Kidney glomerular epithelial cell (primary cell): ENCODE measurements at places on chromosomes 4 and X.

DNA sequence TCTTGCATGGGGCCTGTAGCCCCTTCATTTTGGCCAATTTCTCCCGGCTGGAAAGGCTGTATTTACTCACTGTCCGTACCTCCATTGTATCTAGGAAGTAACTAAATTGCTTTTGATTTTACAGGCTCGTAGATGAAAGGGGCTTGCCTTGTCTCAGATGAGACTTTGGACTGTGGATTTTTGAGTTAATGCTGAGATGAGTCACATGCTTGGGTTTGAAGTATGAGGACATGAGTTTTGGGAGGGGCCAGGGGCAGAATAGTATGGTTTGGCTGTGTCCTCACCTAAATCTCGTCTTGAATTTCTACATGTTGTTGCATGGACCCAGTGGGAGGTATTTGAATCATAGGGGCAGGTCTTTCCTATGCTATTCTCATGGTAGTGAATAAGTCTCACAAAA lies 407.6 kb upstream of the NDST3 start:
- no peak for DNase-seq

DNA sequence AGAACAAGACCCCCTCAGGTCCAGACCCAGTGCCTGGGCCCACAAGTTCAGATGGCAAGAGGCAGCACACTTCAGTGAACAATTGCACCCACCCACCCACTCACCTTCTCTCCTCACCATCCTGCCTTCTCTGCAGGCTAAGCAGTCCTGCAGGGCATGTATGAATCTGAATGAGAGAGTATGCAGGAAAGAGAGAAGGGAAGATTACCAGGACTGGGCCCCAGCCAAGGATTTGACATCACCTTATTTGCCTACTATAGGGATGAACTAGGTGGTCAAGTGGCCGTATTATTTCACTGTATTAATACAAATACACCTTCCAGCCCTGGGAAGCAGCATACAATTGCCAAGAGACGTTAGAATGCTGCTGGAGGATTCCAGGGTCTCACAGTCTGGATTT lies 2.1 kb upstream of the ZNF141 start:
- no peak for DNase-seq

DNA sequence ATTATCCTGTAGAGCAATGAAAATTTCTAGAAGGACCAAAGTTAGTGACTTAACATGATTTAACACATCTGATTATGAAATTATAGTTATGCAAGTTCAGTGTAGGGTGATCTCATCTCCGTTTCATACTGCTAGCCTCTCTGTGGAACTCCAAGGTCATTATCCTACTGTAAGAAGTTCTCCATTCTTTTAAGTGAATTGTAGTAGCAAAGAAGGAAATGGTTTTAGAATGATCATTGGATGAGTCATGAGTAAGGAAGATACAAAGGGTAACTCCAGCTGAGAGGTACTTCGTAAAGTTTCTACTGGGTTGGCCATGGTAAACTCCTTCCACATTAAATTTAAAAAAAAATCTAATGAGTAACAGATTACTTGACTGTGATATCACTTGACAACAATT lies 215.0 kb upstream of the GIMD1 start:
- peak; percentile 97 for DNase-seq

DNA sequence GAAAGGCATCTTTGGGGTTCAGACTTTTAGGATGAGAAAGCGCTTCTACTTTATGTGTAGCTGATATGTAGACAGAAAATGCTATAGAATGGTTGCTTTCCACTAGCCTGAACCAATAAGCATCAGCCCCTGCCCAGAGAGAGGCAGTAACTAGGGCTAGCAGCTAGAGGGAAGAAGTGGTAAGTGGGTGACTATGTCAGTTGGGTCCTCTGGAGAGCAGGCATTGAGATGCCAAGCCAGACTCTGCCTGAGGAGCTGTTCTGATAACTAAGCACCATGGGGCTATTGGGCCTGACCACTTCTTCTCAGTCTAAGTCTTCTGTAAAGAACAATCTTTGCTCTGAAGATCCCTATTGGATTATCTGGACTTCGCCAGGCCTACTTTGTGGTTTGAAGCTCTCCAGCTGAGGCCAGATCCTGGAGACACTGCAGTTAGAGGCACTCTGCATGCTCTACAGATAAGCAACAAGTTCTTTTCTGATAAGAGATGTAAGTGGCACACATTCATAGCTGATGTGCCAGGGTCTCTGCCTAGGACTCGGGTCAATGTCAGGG lies 146.1 kb downstream of the RBM46 start:
- no peak for DNase-seq

DNA sequence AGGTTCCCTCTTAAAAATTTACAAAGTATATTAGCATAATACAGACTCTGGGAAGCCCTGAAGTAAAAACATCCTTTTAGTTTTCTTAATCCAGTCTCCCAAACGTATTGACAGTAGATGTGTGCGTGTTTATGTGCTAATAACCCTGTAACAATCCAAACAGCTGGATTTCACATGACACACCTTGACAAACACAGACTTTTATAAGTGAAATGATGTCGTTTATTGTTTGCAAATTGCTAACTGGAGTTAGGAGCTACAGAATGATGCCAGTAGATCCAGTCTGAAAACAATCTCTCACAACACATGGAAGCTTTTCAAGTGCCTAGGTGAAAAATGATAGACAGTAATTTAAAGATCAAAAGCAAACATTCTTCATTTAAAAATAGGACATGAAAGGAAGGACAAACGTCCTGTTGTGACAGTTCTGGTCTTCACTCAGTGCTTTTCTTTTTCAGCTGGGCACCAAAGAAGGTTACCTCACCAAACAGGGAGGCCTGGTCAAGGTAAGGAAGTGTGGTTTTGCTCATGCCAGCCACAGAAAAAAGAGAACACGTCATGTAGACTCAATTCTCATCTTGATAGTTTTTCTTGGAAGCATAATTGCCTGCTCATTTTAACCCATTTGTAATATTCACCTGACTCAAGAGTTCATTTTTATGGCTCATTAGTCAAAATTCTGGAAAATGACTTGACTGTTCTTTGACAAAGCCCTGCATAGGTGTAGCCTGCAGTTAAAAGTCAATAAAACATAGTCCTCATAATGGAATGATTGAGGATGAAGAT lies 32.9 kb downstream of the LAMTOR3 start:
- no peak for DNase-seq

DNA sequence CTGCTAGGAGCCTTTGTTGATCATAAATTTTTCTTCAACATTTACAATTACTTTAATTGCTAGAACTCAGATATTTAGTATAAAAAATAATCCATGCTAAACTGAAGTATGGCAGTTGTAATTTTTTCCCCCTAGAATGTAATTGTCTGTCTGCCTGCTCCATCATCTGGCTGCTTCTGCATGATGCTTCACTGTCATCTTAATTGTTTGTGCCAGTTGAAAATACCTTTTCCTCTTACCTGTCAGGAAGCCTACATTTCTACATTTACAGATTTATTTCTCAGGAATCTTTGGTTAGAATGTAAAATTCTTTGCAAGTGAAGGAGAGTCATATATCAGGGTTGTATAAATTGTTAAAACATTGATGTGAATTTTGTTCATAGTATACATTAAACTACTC lies 348.6 kb downstream of the GRXCR1 start:
- DNase-seq: no peak

DNA sequence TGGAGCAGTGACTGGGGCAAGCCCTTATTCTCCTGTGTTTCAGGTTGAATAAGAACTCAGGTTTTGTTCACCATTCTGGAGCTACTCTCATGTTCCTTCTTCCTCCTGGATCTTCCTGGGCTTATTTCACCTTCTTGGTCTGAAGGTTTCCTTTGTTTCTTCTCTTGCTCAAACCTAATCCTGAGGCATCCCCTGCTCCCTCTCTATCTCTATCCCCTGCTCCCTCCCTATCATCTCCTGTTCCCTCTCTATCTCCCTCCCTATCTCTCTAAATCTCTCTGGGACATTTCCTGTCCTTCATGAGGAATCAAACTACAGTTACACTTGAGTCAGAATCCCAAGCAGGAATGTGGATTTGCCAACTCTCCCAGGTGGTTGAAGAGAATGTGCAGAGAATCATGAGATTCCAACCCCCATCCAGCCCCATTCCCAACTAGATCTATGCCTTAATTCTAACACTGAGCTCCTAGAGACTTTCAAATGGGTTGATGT lies 134.9 kb upstream of the ZIC3 start:
- DNase-seq: no peak

DNA sequence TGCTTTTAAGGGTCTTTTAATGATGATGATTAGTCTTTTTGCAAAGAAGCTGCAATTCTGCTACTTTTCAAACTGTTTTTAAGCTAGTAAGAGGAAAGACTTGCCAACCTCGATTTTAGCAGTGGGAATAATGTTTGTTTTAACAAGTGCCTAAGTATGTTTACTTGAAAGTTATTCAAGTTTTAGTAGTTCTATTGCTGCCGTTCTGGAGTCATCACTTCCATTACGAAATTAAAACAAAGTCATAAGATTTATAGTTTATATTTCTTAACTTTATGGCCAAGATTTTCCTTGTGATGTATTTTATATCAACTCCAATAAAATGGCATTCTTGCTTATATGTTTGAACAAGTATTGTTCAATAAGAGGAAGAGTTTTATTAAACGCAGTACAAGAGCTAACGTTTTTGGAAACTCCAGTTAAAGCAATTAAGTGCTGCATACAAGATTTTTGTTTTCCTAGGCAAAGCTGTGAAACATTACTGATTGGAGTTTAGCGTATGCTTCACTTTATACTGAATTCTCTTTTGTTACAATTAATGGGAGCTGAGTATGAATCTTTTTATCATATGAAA lies 211.3 kb downstream of the TENM3 start:
- no peak for DNase-seq
